ENCODE measurements at places on chromosomes 12 and 14.
A peak's percentile ranks its signal among the peaks of the same experiment; 100 is the strongest.

DNA sequence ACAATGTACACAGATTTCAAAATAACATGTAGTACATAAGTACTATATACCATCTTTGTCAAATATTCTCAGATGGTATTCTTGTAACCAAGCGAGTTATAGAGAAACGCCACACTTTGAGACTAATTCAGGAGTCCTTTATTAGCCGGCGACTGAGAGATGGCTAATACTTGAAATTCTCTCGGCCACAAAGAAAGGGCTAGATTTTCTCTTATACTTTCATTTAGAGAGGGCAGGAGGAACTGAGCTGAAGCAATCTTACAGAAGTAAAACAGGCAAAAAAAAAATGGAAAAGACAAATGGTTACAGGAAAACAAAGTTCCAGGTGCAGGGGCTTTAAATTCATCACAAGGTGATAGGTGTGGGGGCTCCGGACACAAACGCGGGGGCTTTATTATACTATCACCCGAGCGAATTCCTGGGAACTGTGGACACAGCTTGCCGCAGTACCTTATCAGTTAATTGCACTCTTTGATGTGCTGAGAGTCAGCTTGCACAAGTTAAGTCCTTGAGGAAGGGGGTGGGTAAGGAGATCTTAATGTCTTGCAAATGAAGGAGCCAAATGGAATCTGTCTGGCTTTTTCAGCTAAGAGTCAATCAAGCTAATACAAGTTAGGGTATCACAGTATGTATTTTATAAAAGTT lies 382.3 kb downstream of the KCNH5 start:
- peak; percentile 57 for DNase-seq

DNA sequence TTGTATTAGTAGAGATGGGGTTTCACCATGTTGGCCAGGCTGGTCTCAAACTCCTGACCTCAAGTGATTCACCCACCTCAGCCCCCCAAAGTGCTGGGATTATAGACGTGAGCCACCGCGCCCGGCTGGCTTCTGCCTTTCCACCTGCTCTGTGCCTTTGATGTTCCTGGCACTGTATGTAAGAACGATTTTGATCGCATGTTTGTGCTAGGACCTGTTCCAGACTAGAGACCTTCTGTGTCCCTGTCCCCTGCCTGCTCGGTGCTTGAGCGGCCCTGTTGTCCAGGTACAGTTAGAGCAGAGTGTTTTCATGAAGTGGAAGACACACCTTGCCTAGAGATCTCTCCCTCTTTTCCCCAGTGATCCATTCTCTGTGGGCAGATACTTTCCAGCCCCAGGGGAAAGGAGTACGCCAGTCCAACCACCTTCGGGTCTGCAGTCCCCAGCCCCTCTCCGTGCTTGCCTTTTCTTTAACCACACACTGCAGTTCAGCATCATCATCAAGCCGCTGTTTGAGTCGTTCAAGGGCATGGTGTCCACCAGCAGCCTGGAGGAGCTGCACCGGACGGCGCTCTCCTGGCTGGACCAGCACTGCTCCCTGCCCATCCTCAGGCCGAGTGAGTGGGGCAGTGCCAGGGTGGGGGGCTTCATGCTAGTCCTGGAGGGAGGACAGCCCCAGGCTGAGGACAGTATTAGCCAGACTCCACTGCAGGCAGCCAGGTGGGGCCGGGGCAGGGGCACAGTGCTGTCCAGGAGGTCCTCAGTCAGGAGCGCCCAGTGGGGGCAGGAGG lies 33.4 kb downstream of the IL31 start:
- no peak for DNase-seq

DNA sequence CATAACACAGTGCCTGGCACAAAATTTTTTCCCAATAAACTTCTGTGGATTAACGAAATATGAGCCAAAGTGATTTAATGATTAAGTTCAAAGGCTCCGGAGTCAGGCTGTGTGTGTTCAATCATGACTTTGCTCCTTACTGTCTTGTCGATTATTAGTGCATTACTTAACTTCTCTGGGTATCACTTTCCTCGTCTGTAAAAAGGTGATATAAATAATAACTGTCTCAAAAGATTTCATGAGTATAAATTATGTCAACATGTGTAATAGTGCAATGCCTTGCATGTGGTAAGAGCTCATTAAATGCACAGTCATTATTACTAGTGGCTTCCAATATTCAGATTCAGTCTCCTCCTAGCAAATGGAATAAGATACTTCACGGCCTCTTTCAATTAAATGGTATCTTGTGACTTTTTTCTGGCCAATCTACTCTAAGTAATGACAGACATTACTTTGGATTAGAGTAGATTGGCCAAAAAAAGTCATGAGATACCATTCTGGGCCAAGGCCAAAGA lies 6.8 kb upstream of the IFNG start:
- no peak for DNase-seq

- DNase-seq: no peak
These were observed 31.7 kb upstream of the EVL start for GRCh38 chr14:100033347-100034075.

- no peak for DNase-seq
These were observed 142.3 kb upstream of the TMCC3 start for GRCh38 chr12:94792693-94793092.

DNA sequence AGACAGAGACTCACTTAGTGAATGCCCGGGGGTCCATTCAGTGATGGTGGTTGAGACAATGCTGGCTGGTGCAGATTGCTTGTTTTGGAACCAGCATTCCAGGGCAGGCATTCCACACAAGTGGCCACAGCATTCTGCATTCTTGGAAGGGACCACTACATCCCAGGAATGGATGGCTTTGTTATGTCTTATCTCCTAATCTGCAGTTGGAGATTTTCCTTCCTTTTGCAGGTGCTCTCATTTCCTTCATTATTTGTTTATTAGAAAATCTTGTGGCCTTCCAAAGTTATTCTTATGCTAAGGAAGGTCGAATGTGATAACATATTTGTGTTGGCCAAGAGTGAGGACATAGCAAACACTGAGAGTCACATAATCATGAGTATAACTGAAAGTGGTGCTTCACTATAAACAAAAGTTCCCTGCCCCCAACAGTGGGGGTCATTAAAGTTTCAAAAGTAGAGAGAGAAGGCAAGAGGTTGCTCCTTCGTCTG lies 66.0 kb downstream of the BMP4 start:
- DNase-seq: peak; percentile 73

- DNase-seq: no peak
These were observed at the start of gene SIX4 for GRCh38 chr14:60723907-60724618. Gene SIX4 (minus strand): TSS chr14:60724351. CDS start chr14:60724074, 277 bp downstream.

DNA sequence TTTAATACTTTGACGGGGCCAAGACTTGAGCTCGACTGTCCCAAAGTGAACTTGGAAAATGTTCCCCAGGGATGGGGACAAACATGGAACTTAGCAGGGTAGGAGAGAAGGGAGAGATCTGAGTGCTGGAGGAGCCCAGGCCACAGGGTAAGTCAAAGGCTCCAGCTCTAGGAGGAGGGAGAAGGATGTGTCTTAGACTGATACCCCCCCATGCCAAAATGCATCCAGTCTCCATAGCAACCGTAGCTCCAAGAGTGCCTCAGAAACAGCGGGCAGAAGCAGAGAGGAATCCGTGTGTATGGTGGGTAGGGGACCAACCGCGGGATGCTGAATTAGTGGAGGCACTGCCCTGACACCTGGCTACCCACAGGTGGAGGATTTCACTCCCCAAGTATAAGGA lies 845 bp upstream of the AGAP2 start:
- DNase-seq: no peak

GRCh38 chr12:107782067-107782466 lies 7.6 kb downstream of the ASCL4 start:
- no peak for DNase-seq

GRCh38 chr12:119649202-119649808 lies 18.6 kb upstream of the PRKAB1 start:
- DNase-seq: no peak

- DNase-seq: no peak
These were observed 107.1 kb upstream of the AEBP2 start for GRCh38 chr12:19332196-19332595.

DNA sequence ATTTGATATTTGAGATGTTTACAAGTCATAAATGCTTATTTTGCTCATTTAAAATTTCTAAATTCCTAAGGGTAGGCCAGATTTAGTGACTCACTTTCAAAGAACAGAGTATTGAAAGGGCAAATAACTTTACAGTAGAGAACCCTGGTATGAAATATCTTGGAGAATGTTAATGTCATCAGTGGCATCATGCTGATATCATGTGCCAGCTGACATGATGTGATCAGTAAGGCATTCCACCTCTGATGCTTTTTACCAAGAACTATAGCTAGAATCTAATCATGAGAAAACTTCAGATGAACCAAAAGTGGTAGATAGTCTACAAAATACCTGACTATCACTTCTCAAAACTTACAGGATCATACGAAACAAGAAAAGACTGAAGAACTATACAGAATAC lies 2.9 kb upstream of the FLRT2 start:
- DNase-seq: no peak

DNA sequence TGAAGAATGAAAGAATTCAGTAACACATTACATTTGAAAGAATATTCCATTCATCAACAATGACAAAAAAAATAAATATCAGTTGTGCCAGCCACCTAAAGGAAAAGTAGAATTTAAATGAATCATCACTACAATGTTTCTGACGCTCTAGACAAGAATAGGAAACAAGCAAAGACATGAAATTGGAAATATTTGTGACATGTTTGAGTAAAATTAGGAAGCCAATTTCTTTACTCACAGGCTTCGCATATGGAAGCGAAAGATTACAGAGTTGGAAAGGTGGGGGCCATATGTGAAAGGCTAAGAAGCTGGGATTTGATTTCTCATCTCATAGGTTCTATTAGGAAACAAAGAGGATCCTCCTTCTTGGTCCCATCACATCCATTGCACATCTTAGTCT lies 279.0 kb downstream of the IPO8 start:
- DNase-seq: no peak

GRCh38 chr14:101129521-101130167 lies 226.1 kb upstream of the RTL1 start:
- DNase-seq: no peak

GRCh38 chr12:117073611-117074010 lies 25.6 kb downstream of the TESC start:
- DNase-seq: no peak

- DNase-seq: no peak
These were observed 153.6 kb upstream of the ARID2 start for GRCh38 chr12:45575823-45576475.

- DNase-seq: no peak
These were observed 82.4 kb downstream of the ARF6 start for GRCh38 chr14:49975276-49975675.

GRCh38 chr14:22320362-22320750 lies 268.7 kb downstream of the DAD1 start:
- DNase-seq: no peak

DNA sequence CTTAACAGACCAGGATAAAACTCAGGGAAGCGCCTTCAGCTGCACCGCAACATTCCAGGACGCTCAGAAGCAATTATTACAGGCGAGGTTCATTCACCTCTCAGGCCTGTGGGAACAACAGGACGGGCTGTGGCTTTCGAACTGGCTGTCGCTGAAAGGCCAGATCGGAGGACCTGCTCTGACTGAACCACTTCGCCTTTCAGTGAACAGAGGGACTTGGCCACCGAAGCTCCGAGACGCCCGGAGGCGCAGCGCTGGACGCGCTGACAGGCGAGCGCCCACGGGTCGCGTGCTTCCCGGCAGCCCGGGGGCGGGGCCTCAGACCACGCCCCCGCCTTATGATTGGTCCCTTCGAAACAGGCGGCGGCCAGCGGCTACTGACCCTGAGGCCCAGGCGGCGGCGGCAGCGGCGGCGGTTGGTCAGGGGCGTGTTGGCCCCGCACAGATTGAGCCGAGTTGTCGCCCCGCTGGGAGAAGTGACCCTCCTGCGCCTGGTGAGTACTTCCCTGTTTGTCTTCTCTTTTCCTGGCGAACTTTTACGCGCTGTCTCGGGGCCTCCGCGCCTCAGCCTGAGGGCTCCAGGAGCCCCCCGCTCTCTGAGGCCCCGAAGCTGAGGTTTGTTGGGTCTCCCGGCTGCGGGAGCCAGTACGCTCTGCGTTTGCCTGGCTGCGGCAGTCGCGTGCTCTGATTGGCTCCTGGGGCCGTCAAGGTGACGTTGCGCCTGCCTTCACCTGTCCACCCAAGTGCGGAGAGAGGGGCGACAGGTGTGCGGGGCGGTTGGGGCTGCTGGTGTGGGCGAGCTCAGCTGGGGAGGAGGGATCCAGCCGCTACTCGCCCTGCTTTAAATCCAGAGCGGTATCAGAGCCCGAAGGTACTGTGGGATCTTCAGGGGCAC lies at the start of gene GAS2L3:
Gene GAS2L3, plus strand, starts transcription at position 393 of the 895 bp plus-strand sequence. CDS start 21,221 bp downstream, outside the sequence.
- DNase-seq: peak; percentile 79

GRCh38 chr14:101121508-101122139 lies 218.1 kb upstream of the RTL1 start:
- DNase-seq: no peak

GRCh38 chr12:81811061-81811777 lies 52.1 kb upstream of the PPFIA2 start:
- peak; percentile 18 for DNase-seq

DNA sequence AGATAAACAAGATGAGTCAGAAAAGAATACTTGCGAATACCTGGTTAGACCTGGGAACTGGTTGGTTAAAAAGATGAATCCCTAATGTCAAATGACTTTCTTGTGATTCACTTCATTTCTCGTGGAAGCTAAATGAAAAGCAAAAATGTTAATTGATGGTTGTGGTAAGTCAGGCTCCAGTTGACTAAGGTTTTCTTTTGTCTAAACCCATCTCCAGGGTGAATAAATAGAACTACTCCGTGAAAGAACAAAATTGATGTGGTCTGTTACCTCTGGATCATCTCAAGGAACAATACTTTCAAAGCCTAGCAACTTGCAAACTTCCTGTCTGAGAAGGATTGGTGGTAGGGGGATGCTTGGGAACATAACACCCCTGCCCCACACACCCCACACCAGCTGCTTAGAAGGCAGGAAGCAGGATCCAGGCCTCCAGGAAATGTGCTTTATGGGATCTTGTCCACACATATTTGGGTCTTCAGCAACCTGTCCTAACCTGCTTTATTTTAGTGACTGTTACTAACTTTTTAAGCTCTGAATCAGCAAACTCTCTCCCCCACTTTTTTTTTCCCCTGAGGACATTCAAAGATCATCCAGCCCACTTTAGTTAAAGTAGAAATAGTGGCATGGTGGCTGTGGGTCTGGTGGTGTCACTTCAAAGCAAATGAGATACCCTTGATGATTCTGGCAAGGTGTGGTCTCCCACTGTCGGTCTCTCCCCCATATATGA lies 60.4 kb upstream of the PTHLH start:
- no peak for DNase-seq

- no peak for DNase-seq
These were observed 887.0 kb downstream of the TMTC2 start for GRCh38 chr12:83573671-83574070.

DNA sequence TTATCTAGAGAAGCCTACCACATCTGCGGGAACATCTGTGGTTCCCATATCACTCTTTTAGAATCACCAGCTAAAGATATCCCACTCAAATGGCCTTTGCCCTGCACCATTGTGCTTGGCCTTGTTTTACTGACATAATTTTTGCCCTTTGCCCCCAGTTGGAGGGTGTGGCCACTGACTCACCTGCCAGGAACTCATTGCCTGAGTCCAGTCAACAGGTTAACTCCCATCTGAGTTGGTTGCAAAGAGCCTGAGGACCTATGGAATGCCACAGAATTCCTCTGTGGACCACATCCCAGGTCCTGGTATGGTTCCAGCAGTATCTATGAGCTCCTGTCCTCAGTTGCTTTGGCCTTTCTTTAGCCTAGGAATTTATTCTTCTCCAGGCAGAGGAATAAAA lies 55.7 kb upstream of the PTGR2 start:
- no peak for DNase-seq

- DNase-seq: no peak
These were observed 1206.5 kb upstream of the FLRT2 start for GRCh38 chr14:84323450-84323849.

All from NT2/D1 (cell line).